Suprapubic skin (tissue), 4 donors: ENCODE measurements at places on chromosomes 7 and 10. TPM values are rescaled to one million over a fixed set of nuclear protein-coding genes. Genes with fewer than 3 reads are reported as not detected.

The HTR5A gene
- total RNA-seq: not detected

The VSTM2A gene
- total RNA-seq: not detected

The CNTNAP2 gene
- 0.89 TPM for total RNA-seq

The COL13A1 gene
- 0.94 TPM for total RNA-seq

The DGKI gene
- total RNA-seq: 2.1 TPM

The BEND7 gene
- total RNA-seq: 13.4 TPM

The CCL24 gene
- not detected for total RNA-seq

The SOSTDC1 gene
- 27.5 TPM for total RNA-seq

The DENND11 gene
- total RNA-seq: 16.0 TPM

The ITPRID1 gene
- total RNA-seq: 4.6 TPM

The PLEKHA1 gene
- 91.6 TPM for total RNA-seq

The SPDYE16 gene
- not detected for total RNA-seq

The AQP1 gene
- 104 TPM for total RNA-seq

The SPDYE1 gene
- not detected for total RNA-seq
